ENCODE measurements at places on chromosomes 13 and 19. TPM values are rescaled to one million over a fixed set of nuclear protein-coding genes. Genes with fewer than 3 reads are reported as not detected.

ZNF610 gene
- 1.8 TPM for total RNA-seq

C19orf67 gene
- total RNA-seq, result not detected

PCDH8 gene
- total RNA-seq, result not detected

LILRA5 gene
- total RNA-seq, result not detected

LRRC8E gene
- total RNA-seq, result 5.5 TPM

ARID3A gene
- total RNA-seq, result 6.0 TPM

BRME1 gene
- 0.87 TPM for total RNA-seq

RPL13A gene
- total RNA-seq, result 2,860 TPM

SLC10A2 gene
- not detected for total RNA-seq

COX7A1 gene
- total RNA-seq, result 79.4 TPM

CYP4F2 gene
- not detected for total RNA-seq

REEP6 gene
- total RNA-seq, result 0.92 TPM

JSRP1 gene
- total RNA-seq, result not detected

ZNF575 gene
- 0.26 TPM for total RNA-seq

OR7A10 gene
- total RNA-seq, result not detected

SEMA6B gene
- 1.3 TPM for total RNA-seq

FREM2 gene
- not detected for total RNA-seq

KCNK6 gene
- total RNA-seq, result 19.6 TPM

ADGRE1 gene
- total RNA-seq, result not detected

C2CD4C gene
- total RNA-seq, result not detected

ZNF763 gene
- total RNA-seq, result 2.4 TPM

NLRP4 gene
- not detected for total RNA-seq
